Head of caudate nucleus (tissue), 42 donors: ENCODE measurements at places on chromosomes 5 and 9.

DNA sequence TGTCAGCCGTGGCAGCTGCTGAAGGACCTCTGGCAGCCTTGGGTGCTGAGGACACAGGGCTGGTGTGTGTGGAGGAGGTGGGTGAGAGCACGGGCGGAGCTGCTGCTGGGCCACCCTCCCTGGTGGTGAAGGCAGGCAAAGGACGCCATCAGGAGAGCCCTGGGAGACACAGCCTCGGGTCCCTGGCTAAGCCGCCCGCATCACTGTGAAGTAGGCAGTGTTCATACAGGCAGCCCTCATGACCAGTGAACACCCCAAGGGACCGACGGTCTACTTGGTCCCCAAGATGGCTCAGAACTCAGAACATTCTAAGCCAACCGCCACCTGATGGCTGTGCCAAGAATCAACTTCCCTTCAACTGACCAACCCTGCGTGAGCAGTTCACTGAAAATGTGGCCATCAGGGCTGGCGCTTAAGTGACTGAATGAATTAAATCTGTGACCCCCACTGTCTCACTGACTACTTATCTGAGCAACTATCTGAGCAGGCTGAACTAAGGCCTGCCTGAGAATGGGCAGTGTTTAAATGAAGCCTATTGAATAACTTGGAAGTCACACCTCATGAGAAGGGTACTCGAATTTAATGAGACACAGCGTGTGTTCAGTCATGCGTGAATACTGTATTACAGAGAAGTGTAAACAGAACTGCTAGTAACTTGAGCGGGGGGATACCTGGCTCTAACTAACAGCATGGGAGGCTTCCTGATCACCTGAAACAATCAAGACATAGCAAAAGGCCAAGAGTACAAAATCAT, 54.7 kb upstream of the SIMC1 start:
- no peak for DNase-seq

- no peak for DNase-seq
Measured at GRCh38 chr5:61397937-61398336, 65.9 kb downstream of the ZSWIM6 start.

DNA sequence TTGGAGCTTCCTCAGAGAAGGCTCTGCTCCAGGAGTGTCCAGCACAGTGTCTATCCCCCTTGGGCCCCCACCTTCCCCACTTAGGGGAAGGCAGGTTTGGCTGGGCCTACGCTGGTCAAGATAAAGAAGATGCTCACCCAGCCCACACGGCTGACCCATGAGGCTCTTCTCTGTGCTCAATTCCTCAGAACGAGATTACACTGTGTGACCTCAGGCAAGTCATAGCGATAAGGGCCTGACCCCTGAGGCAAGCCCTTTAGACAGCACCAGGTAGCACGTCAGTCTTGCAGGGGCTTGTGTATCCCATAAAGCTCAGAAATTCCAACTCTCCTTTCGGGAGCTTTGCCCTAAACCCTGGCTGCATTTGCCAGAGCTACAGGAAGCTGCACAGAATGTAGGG, 32.6 kb downstream of the CORO2A start:
- no peak for DNase-seq

DNA sequence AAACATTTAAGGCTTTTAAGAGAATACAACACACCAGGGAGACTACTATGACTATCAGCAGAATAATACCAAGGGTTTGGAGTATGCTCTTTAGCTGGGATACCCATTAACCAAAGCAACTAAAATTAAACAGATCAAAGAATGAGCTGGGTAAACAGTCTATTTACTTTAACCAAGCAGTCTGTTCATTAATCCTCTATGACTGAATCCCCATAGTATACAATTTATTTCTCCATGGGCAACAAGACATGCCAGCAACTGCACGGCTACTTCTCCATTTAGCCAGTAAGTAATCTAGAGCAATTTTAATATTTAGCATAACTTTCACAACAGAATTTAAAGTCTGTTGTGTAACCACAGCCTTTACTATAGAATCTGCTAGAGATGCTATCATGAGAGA, 77.6 kb downstream of the CDO1 start:
- no peak for DNase-seq

DNA sequence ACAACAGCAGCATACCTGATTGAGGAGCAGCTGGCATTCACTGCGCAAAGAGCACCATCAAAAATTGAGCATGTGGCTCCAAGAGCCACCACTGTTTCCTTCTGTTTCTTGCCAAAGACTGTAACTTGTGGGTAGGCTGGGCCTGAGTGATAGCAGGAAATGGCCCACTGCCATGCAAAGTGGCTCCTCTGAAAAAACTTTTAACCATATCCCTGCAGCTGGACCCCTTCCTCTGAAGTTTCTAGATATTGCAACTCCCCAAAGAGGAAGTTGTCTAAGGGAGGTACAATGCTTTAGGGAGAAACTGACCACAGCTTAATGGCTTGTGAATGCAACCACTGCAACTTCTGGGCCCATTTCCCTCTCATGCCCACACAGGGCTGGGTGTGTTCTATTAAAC, 355.4 kb upstream of the PDE4D start:
- peak; percentile 38 for DNase-seq

DNA sequence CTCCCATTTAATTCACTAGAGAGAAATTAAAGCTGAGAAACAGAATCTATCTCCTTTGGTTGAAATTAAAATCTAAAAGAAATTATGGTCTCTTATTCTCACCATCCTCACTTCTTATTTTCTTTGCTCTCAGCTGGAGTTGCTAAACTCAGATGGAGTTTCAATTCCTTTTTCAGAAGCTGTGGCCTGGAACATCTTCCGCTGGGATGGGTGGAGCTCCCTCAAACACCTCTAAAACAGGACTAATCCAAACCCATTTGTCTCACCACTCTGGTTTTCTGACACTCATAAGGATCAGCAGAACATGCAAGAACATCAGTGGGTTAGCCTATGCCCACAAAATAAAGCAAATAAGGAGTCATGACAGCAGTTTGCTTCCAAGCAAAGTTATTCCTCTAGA, 39.6 kb upstream of the CEP78 start:
- DNase-seq: no peak

- DNase-seq: no peak
Measured at GRCh38 chr9:4781408-4781807, 11.3 kb upstream of the RCL1 start.

DNA sequence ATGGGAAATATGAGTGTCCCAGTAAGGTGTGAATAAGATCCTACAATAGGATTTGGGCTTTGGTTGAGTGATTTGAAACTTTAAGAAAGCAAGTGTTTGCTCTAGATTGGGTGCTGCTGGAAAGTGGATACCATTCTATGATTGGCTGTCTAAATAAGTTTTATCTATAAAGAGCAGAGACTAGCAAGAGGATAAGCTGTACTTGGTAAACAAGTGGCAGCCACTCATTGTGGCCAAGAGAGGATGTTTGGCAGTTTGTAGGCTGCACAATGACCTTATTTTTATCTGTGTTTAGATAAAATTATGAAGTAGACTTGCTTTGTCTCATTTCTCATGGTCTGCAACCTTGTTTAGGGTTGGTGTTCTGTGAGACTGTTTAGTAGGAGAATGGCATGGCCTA, 341.6 kb upstream of the PIK3R1 start:
- no peak for DNase-seq

GRCh38 chr9:135105938-135106491, 18.5 kb downstream of the OLFM1 start:
- no peak for DNase-seq

GRCh38 chr9:109258481-109259302, 62.2 kb downstream of the EPB41L4B start:
- peak; percentile 71 for DNase-seq

DNA sequence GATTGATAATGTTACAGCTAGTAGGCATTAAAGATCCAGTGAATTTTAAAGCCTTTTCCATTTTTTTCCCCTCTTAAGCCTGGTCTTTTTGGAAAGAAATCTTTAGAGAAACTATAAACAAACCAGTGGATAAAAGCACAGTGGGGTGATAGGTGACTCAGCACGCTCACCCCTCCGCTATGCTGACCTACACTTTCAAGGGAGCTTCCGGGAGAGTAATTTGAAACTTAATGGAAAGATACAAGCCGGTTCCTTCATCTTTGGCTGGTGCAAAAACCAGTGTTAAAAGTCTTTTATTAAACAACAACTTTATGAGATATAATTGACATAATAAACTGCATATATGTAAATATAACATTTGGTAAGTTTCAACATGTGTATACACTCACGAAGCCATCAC, 27.0 kb upstream of the ALDOB start:
- DNase-seq: no peak
